Stimulated activated CD4-positive, alpha-beta T cell treated with anti-CD3 and anti-CD28 coated beads, Interleukin-4, amount 100 ng/mL, for 1 hour (primary cell): ENCODE measurements at places on chromosomes 11 and 22.

DNA sequence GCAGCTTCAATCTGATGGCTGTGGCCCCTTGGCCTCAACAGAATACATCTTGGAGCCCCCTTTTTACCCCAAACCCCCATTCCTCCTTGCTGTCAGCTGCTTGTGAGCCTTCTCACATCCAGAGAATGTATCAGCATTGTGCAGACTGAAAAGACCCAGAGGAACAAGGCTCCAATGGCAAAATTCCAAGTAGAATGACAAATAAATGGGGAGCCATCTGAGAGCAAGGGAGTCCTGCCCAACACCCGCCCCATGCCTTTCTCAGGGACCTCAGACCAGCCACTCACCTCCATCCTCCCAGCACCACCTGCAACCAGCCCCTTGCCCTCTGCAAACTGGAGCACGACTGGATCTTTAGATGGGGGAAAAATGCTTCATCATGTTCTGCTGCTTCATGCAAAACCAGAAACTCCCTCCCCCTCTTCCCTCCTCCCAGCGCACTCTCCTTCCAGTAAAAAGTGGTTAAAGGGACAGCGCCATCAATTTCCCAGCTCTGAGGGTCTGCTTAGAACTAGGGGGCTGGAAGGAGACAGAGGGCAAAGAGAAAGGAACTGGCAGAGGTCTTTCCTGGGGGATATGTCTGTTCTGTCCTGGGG, 2.2 kb upstream of the NEFH start:
- no peak for DNase-seq

- DNase-seq, result no peak
Observed at GRCh38 chr11:130705670-130706421, 210.4 kb downstream of the SNX19 start.

DNA sequence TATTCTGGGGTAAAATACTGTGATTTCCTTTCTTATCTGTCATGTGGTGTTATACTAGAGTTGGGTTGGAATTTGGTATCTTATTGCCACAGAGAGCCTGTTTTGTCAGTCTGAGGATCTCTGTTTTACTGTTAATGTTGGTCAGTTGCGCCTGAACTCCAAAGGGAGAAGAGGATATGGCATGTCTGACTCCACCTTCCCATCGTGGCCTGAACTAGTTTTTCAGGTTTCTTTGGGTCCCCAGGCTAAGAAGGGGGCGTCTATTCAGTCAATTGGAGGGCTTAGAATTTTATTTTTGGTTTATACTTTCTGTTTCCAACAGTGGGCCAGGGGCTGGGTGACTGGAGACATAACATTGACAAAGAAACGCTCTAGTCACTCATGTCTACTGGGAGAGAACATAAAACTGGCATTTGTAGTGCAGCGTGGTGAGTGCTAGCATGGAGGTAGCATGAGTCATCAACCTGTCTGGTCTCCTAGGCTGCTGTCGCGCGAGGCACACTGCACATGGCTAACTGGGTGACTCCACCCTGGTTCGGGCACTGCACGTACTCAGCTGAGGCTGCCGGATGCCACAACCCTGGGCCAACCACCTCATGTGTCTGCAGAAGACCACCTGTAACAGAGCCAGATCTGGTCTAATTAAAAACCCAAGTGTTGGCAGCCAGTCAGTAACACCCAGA, 120.1 kb upstream of the OR9Q1 start:
- peak; percentile 22 for DNase-seq

- DNase-seq, result no peak
Observed at GRCh38 chr22:33220476-33221080, 162.4 kb upstream of the SYN3 start.

DNA sequence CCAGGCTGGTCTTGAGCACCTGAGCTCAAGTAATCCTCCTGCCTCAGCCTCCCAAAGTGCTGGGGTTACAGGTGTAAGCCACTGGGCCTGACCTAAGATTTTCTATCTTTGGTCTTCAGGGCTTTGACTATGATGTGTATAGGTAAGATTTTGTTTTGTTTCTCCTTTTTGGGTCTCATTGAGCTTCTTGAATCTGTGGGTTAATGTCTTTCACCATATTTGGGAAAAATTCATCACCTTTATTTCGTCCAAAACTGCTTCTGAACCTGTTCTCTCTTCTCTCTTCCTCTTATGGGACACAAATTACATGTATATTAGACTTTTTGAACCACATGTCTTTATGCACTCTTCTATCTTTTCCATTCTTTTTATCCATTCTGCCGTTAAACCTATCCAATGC, 100.4 kb downstream of the OSBP2 start:
- no peak for DNase-seq

- DNase-seq, result no peak
Observed at GRCh38 chr11:69563946-69564775, 76.8 kb upstream of the CCND1 start.

DNA sequence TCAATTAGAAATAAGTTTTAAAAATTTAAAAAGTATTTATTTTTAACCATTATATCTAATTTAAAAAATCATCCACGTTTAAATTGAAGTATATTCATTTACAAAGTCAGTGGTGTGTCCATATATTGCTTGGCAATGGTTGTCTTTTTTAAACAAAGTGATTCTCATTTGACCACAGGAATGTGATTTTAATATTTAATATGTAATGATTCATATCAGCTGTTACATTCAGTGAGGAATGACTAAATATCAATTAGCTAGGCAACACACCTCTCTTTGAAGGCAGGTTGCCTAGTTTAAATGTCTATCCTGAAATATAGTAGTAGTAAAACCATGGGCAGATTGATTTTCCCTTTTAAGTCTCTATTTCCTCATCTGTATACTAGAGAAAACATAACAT, 392.2 kb upstream of the CCDC179 start:
- DNase-seq, result no peak

DNA sequence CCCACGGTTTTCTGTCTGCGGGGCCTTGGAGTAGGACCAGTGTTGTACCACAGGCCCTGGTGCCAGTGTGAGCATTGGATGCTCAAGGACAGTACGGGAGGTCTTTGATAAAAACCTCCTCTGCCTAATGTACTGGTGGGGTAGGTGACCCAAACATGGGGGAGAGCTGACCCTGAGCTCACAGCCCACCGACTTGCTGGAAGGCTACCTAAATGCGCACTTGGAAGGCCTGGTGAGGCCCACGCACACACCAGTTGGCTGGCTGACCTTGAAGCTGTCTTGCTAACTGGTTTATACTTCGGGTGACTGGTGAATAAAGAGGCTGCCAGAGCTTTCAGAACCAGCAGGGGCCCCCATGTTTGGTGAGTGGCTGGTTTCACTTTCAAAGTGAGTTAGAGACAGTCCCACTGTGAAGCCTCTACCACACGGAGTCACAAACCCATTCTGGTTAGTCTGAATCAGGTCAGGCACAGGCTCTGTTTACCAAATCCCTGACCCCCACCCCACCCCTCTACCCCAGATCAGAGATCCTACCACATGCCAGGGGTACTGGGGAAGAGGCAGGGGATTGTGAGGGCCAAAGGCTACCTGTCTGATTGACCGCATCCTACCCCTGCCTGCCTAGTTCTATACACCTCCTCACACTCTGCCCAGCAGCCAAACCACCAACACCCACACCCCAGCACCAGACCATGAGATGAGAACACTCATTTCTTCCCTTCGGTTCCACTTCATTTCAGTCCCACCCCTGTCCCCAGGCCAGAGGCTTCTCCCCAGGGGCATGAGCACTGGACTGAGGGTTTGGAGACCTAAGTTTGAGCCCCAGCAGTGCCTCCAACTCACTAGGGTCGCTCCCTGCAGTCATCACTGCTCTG, 12.7 kb upstream of the IL2RB start:
- peak; percentile 63 for DNase-seq

DNA sequence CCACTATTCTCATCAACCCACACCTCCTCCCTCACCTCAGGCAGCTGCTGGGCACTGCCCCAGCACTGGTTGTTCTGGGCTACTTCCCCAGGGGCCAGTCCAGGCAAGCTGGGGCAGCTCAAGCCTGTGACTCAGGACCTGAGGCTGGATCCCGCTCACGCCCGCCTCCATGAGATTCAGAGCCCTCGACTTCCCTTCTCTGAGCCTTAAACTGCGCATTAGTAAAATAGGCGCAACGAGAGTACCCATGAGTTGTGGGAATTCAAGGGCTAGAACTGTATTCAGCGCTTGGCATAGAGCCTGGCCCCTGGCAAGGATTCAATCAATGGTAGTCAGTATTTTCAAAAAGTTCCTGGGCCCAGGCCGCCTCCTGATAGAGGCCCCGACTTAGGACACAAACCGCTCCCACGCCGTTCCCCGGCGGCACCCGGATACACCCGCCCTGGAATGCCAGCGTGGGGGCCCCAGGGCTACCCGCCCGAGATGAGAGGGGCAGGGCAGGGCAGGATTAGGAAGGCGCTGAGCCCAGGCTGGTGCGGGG, 723 bp upstream of the CD82 start:
- no peak for DNase-seq

DNA sequence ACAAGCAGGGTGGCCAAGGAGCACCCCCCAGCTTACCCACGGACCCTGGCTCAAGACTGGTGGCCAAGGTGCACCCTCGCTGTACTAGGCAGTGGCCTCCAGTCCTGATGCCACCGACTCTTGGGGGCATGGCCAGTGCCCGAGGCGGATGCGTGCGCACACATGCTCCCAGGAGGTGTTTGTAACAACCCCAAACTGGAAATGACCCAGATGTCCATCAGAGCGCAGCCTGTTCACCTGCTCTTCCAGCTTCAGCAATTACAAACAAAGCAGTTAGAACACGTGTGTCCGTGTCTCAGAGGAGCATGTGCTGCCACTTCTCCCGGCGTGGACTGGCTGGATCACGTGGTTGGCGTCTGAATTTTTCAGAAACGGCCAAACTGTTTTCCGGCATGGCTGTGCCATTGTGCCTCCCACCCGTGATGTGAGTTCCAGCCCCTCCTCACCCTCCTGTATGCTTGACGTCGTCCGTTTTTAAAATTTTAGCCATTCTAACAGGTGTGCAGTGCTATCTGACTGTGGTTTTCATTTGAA, 7.1 kb upstream of the MUC6 start:
- DNase-seq, result no peak

GRCh38 chr11:124482362-124483147, 37.1 kb upstream of the OR8B8 start:
- no peak for DNase-seq

DNA sequence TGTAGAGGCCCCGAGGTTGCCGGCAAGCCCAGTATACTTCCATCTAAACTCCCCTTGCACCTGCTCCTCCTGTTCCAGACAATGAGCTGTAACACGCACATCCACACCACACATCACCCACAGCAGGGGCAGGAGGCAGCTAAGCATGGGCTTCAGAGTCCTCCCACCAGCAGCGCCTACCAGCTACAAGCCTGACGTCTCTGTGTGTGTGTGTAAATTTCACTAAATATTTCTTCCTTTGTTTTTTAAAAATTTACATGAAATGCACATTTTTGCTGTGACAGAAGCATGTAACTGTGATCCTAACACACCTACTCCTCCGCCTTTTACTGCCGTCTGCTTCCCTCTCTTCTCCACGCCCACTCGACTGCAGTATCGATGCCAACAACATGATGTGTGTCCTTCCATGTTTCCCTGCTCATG, 29.4 kb upstream of the PACSIN2 start:
- no peak for DNase-seq

- no peak for DNase-seq
Observed at GRCh38 chr22:28424427-28425080, 255.1 kb downstream of the TTC28 start.

DNA sequence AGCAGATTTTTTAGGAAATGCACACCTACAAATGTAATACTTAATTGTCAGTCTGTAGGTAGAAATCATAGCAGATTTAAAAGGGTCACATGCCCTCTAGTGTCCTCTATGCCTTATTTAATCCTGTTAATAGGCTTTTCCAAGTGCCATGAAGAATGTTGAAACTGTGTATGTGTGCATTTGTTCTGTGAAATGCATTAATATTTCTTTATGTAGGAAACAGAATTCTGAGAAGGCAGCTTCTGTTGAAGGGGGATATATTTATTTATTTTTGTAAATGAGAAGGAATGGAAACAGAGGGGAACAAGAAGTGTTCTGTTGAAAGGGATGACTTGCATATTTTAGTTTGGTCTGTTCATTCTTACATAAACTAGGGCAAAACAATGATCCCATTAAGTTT, 51.0 kb downstream of the SVIP start:
- no peak for DNase-seq

GRCh38 chr11:35923452-35923851, 20.4 kb upstream of the LDLRAD3 start:
- no peak for DNase-seq

GRCh38 chr22:42577623-42578240, 24.0 kb downstream of the SERHL2 start:
- DNase-seq, result no peak

DNA sequence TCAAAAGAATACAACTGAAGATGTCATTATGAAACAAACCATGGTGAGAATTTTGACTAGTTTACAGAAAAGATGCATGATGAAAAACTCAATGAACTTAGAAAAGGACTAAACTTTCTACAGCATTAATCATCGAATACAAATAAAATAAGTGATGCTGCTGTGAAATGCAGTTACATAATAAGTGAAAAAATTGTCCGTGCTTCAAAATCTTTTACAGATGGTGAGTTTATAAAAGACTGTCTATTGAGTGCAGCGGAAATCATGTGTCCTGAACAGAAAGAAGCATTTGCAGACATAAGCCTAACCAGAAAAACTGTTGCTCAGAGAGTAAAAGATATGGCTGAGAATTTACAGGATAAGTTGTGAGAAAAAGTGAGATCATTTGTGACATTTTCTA, 33.8 kb downstream of the NEAT1 start:
- no peak for DNase-seq
